A375 (cell line): ENCODE measurements at places on chromosomes 6 and 20. TPM values are rescaled to one million over a fixed set of nuclear protein-coding genes. Genes with fewer than 3 reads are reported as not detected.

The SLC22A16 gene
- 0.13 TPM in 1 of 2 replicates, not detected in the other for total RNA-seq

The BRD2 gene
- 171 and 216 TPM in 2 replicates for total RNA-seq

The PBOV1 gene
- not detected in 2 replicates for total RNA-seq

The EPM2A gene
- 10.0 and 10.7 TPM in 2 replicates for total RNA-seq

The TEAD3 gene
- 4.2 and 6.3 TPM in 2 replicates for total RNA-seq

The UST gene
- 2.8 and 4.1 TPM in 2 replicates for total RNA-seq

The CCN6 gene
- 1.1 and 2.5 TPM in 2 replicates for total RNA-seq

The PSORS1C1 gene
- 1.1 and 8.5 TPM in 2 replicates for total RNA-seq

The CASS4 gene
- 0.03 and 0.04 TPM in 2 replicates for total RNA-seq

The CEBPB gene
- 80.7 and 108 TPM in 2 replicates for total RNA-seq

The RIN2 gene
- total RNA-seq: 10.9 and 11.4 TPM in 2 replicates

The EDN1 gene
- total RNA-seq: 0.38 and 0.48 TPM in 2 replicates

The DLL1 gene
- 0.19 and 0.69 TPM in 2 replicates for total RNA-seq

The SAMD5 gene
- 0.11 and 0.19 TPM in 2 replicates for total RNA-seq

The GABRR2 gene
- total RNA-seq: 0.24 and 0.26 TPM in 2 replicates

The ACSS2 gene
- total RNA-seq: 77.8 and 94.8 TPM in 2 replicates

The TAAR6 gene
- not detected in 2 replicates for total RNA-seq

The TSPO2 gene
- total RNA-seq: not detected in 2 replicates

The ATXN1 gene
- 11.4 and 11.5 TPM in 2 replicates for total RNA-seq
